Activated CD4-positive, alpha-beta T cell treated with anti-CD3 and anti-CD28 coated beads, Interleukin-2, amount 10 ng/mL, durations not matched to agents 24 days and 14 days (primary cell): ENCODE measurements at places on chromosomes 2 and 18. TPM values are rescaled to one million over a fixed set of nuclear protein-coding genes. Genes with fewer than 3 reads are reported as not detected.

Gene FOXD4L1
- 0.17 and 0.30 TPM in 2 replicates for total RNA-seq

Gene MZT2B
- 312 and 329 TPM in 2 replicates for total RNA-seq

Gene RAD51AP2
- total RNA-seq: not detected in 2 replicates

Gene DSC3
- total RNA-seq: not detected in 2 replicates

Gene SPHKAP
- not detected in 2 replicates for total RNA-seq

DNA sequence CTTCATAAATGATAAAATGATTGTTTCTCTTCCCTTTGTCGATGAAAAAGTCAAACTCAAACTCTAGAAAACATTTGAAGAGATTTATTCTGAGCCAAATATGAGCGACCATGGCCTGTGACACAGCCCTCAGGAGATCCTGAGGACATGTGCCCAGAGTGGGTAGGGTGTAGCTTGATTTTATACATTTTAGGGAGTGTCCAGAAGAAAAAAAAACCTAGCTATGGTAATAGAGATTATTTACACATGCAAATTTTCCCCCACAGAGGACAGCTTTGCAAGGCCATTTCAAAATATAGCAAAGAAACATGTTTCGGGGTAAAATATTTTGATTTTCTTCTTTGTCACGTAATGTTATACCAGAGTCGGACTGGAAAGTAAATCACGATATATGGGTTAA, 92.4 kb upstream of the TRIB2 start:
- no peak for DNase-seq

DNA sequence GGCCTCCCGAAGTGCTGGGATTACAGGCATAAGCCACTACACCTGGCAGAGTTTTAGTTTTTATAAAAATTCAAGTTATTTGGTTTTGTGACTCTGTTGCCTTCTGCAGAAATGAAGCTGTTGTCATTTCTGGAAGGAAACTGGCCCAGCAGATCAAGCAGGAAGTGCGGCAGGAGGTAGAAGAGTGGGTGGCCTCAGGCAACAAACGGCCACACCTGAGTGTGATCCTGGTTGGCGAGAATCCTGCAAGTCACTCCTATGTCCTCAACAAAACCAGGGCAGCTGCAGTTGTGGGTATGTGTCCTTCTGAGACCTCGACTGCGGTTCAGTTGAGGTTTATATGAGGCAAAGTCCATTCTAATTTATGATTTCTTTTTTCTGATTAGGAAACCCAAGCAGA, 7.2 kb downstream of the MTHFD2 start:
- peak; percentile 83 for DNase-seq

DNA sequence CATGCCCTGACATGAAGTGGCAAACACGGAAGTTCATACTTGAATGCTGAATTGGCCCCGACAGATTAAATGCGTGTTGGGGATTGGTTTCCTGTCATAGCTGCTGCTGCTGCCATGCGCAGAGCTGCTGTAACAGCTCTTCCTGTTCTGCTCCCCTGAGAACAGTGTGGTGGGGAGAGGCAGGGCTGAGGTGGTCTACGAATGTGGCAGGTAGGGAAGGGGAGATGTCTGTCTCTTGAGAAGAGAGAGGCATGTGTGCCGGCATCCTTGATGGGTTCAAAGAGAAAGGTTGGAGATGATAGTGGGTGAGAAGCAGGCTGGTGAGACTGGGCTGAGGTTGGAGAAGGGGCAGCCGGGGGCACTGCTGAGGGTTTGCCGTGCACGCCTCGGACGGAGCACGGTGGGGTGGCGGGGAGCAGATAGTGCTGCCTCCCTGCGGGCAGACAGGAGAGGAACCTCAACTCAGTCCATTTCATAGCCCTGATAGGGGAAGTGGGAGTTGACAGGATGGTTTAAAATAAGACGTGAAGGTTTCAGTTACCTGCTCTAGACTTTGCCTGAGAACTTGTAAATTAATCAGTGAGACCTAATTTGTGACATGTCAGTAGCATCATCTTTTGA, 46.1 kb downstream of the TMEM185B start:
- peak; percentile 91 for DNase-seq

DNA sequence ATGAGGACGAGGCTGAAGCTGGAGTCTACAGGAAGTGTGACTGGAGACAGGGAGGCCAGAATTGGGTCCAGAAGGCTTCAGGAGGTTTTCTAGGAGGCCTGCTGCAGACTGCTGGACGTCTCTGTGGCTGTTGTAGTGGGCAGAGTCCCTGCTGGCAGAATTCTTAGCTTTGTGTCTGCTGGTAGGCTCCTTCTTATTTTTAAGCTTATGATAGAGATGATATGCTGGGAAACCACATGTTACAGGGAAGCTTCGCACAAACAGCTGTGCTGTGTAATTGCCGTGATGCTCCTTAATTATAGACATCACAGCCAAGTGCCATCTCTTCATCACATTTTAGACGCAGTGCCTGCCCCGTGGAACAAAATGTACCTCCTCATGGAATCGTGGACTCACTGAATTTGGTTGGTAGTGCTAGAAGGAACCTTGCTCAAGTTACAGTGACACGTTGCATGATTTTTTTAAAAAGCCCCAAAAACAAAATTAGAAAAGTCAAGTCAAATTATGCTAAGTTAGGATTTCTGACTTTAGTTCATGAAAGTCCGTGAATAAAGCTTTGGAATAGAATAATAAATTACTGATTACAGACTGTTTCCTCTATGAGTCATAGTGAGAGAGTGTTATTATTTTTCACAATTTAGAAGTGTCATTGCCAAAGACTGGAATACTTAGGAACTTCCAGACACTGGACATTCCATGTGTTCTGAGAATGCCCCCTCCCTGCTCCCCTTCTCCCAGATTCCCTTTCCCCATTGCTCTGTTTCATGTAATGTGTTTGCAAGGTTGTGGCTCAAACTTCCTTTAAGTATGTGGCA, 144.1 kb downstream of the FHOD3 start:
- DNase-seq: peak; percentile 37

GRCh38 chr2:219542931-219543595, 546 bp downstream of the CHPF start:
- no peak for DNase-seq

DNA sequence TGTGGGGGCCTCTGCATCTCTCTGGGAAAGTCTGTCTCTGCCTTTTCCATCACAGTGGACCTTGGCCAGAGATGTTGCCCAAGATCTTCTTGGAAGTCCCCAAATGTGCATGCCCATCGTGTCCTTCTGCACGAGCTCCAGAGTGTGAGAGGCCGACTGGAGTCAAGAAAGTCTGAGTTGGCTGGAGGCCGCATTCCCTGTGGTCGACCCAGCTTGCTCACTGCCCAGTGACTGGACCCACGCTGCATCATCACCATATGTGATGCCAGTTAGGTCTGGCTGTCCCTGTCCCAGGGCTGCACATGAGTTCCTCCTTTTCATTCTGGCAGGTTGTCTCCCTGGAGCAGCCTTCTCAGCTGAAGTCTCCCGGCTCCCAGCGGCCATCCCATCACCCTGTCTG, 93.8 kb downstream of the ARL4C start:
- DNase-seq: no peak

DNA sequence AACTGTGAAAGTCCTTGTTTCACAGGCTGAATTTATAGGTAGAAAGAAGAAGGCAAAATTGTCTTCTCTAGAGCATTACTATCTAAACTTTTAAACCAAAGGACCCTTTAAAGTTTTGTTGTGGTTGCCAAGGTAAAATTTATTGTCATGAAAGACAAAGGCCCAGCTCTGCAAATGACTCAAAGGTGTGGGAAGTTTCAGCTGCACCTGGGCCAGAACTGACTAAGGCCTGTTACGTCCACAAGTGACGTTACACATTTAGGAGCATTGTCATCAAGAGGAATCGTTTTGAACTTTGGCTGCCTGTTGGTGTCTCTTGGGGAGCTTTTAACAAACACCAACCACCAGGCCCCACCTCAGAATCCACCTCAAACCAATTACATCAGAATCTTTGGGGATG, 8.1 kb upstream of the DSC3 start:
- DNase-seq: no peak

- no peak for DNase-seq
Measured at GRCh38 chr18:41126541-41127235, 828.3 kb upstream of the PIK3C3 start.

DNA sequence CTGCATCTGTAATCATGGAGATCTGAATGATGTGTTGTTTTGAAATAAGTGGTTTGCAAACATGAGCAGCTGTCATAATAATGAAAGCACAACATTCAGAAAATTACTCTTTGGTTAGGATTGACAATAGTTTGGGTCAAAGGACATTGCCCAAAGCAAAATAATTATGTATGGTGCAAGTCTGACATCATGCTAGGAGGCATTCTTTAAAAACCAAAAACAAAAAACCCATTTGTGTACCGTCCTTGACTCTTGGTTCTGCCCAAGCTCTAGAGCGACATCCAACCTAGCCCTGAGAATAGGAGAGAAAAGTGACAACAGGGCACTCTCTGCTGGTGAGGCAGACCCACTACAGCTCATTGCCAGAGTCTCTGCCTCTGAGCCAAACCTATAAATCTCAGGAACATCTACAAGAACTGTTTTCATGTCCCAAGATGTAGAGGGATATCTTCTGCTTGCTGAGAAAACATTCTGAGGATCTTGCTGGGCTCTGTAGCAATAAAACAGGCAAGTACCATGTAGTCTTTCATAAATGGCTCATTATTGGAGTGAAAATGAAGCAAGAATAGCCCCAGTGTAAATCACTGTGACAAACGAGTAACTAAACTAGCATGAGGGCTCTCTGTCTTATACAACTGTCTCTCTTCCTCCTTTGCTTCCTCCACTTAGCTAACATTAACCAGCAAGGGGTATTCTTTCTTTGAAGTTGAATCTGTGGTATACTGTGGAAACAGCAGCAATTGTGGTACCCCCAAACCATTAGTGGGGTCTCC, 266.8 kb upstream of the CXCR4 start:
- DNase-seq: peak; percentile 87

- DNase-seq: no peak
Measured at GRCh38 chr2:194301946-194302345, 1355.1 kb upstream of the SLC39A10 start.

- no peak for DNase-seq
Measured at GRCh38 chr18:21803495-21803894, 62.9 kb downstream of the MIB1 start.

GRCh38 chr18:51453594-51453993, 256.1 kb upstream of the MEX3C start:
- no peak for DNase-seq

GRCh38 chr18:26091047-26091630, 726 bp upstream of the SS18 start:
- no peak for DNase-seq

DNA sequence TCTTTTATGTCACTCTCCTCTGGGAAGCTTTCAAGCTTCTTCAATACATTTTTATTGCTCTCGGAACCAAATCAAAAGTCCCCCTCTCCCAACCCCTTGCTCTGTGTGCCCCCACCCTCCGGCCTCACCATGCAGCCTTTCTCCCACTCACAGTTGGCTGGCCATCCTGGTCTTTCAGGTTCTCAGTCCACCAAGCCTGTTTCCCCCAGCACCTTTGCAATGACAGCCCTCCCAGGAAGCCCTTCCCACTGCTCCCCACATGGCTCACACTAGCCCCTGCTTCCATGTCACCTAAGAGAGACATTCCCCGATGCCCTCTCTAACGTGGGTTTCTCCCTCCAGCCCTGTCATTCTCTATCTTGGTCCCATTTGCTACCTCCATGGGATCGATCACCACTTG, 266.6 kb downstream of the SRBD1 start:
- DNase-seq: no peak

DNA sequence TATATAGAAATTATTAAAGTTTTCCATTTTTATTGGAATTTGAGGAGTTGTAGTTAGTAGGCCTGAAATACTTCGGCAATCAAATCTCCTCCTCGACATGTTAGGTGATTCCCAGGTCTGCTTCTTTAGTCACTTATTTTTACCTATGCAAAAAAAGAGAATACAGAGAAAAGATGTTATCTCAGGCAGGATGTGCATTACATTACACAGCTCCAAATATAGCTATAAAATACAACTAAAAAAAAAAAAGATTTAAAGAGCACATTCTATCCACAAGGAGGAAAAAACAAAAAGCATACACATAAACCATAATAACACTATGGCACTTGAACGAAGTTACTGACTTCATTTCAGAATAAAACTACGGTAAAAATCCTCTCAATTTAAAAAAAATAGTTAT, 8.1 kb downstream of the STK17B start:
- DNase-seq: peak; percentile 66

DNA sequence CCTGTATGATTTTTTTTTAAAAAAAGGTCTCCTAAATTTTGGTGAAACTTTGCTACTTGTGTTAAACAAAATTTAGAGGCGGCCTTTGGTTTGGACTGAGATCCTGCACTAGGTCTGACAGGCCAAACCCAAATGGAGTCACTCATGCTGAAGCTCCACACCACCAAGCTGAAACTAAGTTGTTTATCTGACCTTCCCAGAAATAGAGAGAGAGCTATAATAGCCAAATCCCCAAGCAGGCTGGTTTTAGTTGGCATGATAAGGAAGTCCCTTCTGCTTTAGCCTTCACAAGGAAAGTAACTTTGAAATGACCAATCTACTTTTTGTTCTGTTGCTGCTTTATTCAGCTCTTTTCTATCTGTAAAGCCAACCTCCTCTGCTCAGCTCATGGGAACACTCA, 17.1 kb upstream of the THUMPD2 start:
- DNase-seq: no peak

DNA sequence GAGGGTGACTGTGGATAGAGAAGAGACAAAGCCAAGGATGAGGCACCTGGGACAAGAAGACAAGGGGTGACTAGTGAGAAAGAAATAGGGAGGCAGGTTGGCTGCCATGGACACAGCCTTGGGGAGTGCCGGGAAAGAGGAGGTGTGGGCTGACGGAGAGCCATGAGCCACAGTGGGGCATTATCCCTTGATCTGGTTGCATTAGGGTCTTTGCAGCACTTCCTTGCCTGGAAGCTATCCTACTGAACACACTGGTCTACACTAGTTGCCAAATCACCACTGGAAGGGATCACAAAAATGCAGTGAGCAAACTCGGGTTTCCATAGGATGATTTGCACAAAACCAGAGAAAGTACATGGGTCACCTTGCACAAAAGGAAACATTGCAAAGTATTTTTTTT, 27.7 kb upstream of the ASB18 start:
- no peak for DNase-seq
